ENCODE measurements at places on chromosomes 13 and 19. TPM values are rescaled to one million over a fixed set of nuclear protein-coding genes. Genes with fewer than 3 reads are reported as not detected.

DNA sequence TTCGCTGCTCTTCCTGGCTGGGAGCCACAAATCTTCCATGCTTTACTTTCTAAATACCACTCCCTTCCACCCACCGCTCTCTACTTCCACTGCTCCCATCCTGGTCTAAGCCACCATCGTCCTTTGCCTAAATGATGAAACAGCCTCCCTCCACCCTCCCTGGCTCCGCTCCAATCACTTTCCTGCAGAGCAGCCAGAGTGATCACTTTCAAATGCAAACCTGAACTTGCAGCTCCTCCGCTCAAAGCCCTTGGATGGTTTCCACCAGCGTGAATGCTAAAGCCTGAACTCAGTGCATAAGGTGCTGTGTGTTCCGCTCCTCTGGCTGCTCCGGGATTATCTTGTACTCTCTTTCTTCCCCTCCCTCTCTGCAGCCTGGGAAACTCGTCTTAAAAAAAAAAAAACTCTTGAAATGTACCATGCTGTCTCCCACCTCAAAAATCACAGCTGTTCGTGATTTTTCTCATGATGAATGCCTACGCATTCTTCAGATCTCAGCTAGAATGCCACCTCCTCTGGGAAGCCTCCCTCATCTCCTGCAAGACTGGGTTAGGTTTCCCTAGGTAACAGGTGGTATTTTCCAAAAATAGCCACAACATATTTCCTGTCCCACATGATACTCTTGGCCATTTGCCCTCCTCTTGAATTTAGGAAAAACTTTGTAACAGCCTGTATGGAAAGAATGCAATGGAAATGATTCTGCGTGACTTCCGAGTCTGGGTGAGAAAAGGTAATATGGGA lies 3.7 kb upstream of the SIN3B start:
- peak; percentile 32 for DNase-seq
- H3K36me3 ChIP-seq: no peaks in the 10 kb centered on the region
- H3K4me1 ChIP-seq: peaks cover 11% of the 10 kb centered on the region
- no peaks in the 10 kb centered on the region for H3K27me3 ChIP-seq
- no peak overlapping the region for H3K27ac ChIP-seq

GRCh38 chr13:98755729-98756128 lies 3.3 kb upstream of the SLC15A1 start:
- no peaks in the 10 kb centered on the region for H3K27me3 ChIP-seq
- peak; percentile 60 for DNase-seq
- no peak overlapping the region for H3K27ac ChIP-seq
- H3K4me3 ChIP-seq: no peak overlapping the region
- no peaks in the 10 kb centered on the region for H3K36me3 ChIP-seq
- H3K4me1 ChIP-seq: peaks cover 16% of the 10 kb centered on the region

DNA sequence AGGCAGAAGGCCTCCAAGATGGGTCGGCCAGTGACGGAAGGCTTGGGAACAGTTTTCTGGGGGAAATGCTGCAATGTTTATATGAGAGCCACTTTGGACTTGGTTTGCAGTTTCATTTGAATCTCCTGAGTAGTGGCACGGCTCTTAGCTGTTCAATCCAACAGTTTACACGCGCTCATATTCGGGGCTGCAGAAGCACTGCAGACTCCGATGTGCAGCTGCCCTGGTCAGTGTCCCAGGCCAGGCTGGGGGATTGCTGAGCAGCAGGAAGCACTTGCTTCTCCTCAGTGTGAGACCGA lies 31.7 kb downstream of the CEBPG start:
- no peaks in the 10 kb centered on the region for H3K36me3 ChIP-seq
- peak overlapping the region; percentile 96 for H3K27ac ChIP-seq
- no peak overlapping the region for H3K4me3 ChIP-seq

- no peaks in the 10 kb centered on the region for H3K4me1 ChIP-seq
- no peak overlapping the region for H3K4me3 ChIP-seq
- DNase-seq: no peak
- no peaks in the 10 kb centered on the region for H3K36me3 ChIP-seq
- H3K27me3 ChIP-seq: no peaks in the 10 kb centered on the region
- H3K27ac ChIP-seq: no peak overlapping the region
These were observed 4.8 kb upstream of the ZNF253 start for GRCh38 chr19:19860756-19861390.

GRCh38 chr19:21586311-21587116 lies 81.1 kb downstream of the ZNF429 start:
- peak overlapping the region; percentile 60 for H3K4me3 ChIP-seq
- peak; percentile 58 for DNase-seq
- H3K4me1 ChIP-seq: no peaks in the 10 kb centered on the region
- peak overlapping the region; percentile 27 for H3K27ac ChIP-seq

DNA sequence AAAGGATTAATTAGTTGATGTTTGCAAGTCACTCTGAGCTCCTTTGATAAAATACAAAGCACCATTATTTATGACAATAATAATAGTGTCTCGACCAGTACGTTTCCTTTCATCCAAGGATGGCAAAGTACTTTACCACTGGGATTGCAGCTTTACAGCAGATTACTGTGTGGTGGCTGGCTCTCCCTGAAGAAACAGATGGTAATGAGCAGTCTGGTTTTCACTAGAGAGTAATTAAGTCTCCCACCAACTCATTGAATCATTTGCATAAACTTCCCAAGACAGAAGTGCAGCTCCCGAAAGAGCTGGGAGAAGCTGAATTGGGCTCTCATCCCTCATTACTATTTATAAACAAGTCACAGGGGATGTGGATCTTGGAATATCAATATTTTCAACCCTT lies 48.7 kb downstream of the KLF5 start:
- H3K4me3 ChIP-seq: no peak overlapping the region
- no peak overlapping the region for H3K27ac ChIP-seq
- H3K4me1 ChIP-seq: no peaks in the 10 kb centered on the region
- H3K36me3 ChIP-seq: no peaks in the 10 kb centered on the region
- DNase-seq: no peak

- no peaks in the 10 kb centered on the region for H3K4me1 ChIP-seq
- no peaks in the 10 kb centered on the region for H3K36me3 ChIP-seq
- no peak for DNase-seq
- H3K4me3 ChIP-seq: no peak overlapping the region
- no peak overlapping the region for H3K27ac ChIP-seq
These were observed 32.1 kb upstream of the PEPD start for GRCh38 chr19:33553530-33554310.

GRCh38 chr19:41745756-41746155 lies 9.6 kb upstream of the CEACAM6 start:
- H3K36me3 ChIP-seq: no peaks in the 10 kb centered on the region
- no peaks in the 10 kb centered on the region for H3K4me1 ChIP-seq
- no peak overlapping the region for H3K4me3 ChIP-seq
- H3K27ac ChIP-seq: no peak overlapping the region

DNA sequence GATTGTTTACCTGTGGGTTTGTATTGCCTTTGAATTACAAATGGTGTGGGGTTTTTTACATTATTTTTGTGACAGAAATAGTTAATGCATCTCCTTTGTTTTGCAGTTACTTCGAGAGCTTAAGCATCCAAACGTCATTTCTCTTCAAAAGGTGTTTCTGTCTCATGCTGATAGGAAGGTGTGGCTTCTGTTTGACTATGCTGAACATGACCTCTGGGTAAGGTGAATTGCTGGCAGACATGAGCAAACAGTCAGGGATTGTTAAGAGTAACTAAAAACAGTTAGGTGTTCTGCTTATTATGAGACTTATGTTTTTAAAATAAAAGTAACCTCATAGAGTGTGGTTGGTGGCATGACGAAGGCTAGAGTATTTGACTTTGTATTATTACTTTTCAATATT lies 95.0 kb downstream of the CDK8 start:
- peaks cover 4% of the 10 kb centered on the region for H3K36me3 ChIP-seq
- no peak overlapping the region for H3K27ac ChIP-seq
- H3K27me3 ChIP-seq: no peaks in the 10 kb centered on the region
- no peak for DNase-seq
- no peak overlapping the region for H3K4me3 ChIP-seq
- H3K4me1 ChIP-seq: no peaks in the 10 kb centered on the region

DNA sequence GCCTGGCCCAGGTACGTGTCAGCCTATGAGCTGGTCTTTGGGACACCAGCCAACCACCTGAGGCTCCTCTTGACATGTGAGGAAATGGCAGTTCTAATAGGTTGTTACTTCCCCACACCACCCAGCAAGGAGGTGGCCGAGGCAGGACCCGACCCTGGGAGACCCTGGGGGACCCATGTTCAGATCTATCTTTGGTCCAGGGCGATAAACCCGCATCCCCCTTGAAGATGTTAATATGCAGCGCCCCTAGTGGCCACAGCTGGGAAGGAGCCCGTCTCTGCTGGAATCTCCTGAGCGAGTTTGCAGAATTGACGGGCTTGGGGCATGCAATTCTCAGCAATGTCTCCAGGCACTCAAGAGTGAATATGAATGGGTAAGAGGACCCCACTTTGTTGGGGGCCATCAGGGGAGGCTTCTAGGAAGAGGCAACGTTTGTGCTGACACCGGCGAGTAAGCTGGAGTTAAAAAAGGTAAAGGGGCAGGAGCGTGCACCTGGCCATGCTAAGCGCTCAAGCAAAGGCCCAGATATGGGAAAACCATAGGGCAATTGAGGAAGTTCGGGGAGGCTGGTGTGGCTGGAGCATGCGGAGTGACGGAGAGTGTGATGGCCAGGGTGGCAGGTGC lies 1.5 kb upstream of the MYO1F start:
- H3K27ac ChIP-seq: no peak overlapping the region

DNA sequence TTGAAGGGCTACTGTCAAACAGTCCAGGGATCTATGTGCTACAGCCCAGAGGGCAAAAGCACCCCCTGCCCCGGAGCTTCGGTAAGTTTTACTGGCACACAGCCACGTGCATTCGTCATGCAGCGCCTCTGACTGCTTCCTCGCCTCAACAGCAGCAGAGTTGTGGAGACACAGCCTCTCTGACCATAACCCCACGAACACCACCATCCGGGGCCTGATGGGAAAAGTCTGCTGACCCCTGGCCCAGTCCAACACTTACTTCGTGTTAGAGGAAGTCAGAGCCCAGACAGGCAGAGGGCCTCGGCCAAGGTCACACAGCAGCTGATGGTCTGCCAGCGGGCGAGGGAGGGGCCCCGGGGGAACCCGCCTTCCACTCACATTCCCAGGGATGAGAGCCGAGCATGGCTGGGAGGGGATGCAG lies 5.1 kb downstream of the CBARP start:
- H3K4me3 ChIP-seq: no peak overlapping the region
- no peaks in the 10 kb centered on the region for H3K27me3 ChIP-seq
- H3K27ac ChIP-seq: no peak overlapping the region
- no peak for DNase-seq
- no peaks in the 10 kb centered on the region for H3K36me3 ChIP-seq

- H3K36me3 ChIP-seq: no peaks in the 10 kb centered on the region
- no peaks in the 10 kb centered on the region for H3K4me1 ChIP-seq
- H3K27me3 ChIP-seq: no peaks in the 10 kb centered on the region
- H3K4me3 ChIP-seq: no peak overlapping the region
- no peak overlapping the region for H3K27ac ChIP-seq
- DNase-seq: no peak
These were observed 104.2 kb downstream of the UBL3 start for GRCh38 chr13:29746148-29746677.

GGN gene
- not detected for total RNA-seq

NECTIN2 gene
- total RNA-seq: 96.5 TPM

SAMD1 gene
- total RNA-seq: 25.3 TPM

SYNGR4 gene
- not detected for total RNA-seq

ELAVL3 gene
- total RNA-seq: not detected

CTU1 gene
- total RNA-seq: 6.1 TPM

GADD45B gene
- 132 TPM for total RNA-seq

Data from right lobe of liver (tissue), 6 donors.